Fibroblast of skin of right biceps (primary cell): ENCODE measurements at places on chromosomes 2 and 18.

- DNase-seq = no peak
These were observed 249.7 kb downstream of the ETAA1 start for GRCh38 chr2:67646714-67647333.

DNA sequence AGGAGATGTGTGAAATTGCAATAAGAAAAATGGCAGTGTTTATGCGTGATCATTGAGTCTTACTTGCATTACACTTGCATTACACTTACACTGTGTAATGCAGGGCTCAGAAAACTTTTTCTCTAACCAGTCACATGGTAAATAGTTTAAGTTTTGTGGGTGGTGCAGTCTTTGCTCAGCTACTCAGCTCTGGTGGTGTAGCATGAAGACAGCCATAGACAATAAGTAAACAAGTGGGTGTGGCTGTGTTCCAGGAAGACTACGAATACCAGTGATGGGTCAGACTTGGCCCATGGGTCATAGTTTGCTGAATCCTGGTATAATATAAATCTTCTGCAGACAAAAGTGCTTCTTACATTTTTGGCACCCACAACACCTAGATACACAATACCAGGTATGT lies 115.6 kb upstream of the CYP1B1 start:
- DNase-seq = no peak

GRCh38 chr2:111534910-111535352 lies 349.1 kb downstream of the ANAPC1 start:
- peak; percentile 50 for DNase-seq

GRCh38 chr2:10546975-10547391 lies 98.9 kb upstream of the ODC1 start:
- DNase-seq = peak; percentile 67

GRCh38 chr2:69631402-69631801 lies 12.1 kb downstream of the AAK1 start:
- no peak for DNase-seq

DNA sequence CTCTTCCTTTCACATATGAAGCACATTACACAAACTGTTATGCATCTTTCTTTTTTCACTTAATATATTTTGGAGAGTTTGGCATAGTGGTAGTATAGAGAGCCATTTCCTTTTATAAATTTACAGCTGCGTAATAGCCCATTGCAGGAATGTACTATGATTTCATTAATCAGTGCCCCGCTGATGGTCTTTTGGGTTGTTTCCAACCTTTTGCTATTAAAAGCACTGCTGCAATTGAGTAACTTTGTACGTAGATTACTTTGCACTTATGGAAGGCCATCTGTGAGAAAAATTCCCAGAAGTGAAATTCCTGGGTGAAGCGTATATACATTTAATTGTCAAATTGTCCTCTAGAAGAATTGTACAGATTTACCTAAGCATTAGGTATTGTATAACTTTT lies 565.3 kb upstream of the ZNF804A start:
- DNase-seq = peak; percentile 18

- DNase-seq = no peak
These were observed 32.9 kb upstream of the NABP1 start for GRCh38 chr2:191645032-191645431.

DNA sequence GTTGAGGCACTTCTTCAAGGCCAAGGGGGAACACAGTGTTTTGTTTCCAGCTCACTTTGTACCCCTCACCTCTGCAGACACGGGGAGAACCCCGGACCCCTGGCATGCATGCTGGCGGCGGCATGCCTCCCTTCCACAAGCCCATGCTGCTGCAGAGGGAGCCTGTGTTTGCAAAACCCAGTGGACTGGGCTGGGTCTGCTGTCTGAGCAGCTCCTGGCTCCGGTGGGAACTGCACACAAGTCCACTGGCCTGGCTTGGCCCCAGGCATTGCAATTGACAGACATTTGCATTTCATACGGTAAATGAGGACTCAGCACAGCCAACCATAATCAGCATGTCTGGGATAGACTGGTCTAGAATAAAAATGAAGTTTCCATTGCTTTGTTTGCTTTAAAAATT lies 62.4 kb downstream of the RALBP1 start:
- no peak for DNase-seq

GRCh38 chr2:218270721-218271486 lies 585 bp downstream of the PNKD start:
- no peak for DNase-seq

GRCh38 chr18:5430131-5430530 lies 113.7 kb downstream of the EPB41L3 start:
- DNase-seq = no peak

- DNase-seq = no peak
These were observed 19.4 kb upstream of the PPP4R3B start for GRCh38 chr2:55636831-55637230.
